ENCODE measurements at places on chromosomes 5 and 9.

GRCh38 chr9:108710424-108710823 is 145.4 kb downstream of the ACTL7B start:
- no peak for DNase-seq

DNA sequence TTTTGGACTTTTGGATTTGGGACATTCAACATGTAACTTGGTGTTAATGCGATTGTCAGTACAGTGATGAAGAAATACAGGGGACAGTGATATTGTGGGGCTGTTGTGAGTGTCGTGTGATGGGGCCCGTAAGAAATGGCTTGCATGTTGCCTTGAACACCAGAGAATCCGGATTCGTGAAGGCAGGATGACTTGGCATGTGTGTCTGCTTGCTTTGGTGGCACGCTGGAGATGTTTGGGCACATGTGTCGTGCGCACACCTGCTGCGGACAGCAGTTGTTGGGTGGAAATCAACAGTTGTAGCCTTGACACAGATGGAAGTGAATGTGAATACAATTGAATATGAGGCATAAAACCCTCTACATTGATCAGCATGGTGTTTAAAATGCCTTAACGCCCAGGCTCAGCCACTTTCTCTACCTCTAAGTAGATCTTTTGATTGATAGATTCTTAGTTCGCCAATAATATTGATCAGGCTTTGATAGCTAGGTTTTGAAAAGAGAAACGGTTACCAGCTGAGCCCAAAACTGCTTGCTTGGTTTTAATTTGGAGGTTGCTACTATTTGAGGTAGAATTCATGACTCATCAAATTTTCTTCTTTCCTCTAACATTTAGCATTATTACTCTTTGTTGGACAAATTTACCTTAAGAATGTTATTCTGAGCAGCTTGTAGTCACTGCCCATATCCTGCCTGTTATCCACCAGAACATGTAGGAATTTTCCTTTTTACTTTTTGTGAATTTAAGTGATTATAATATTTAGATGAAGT is 94.4 kb downstream of the TRIO start:
- no peak for DNase-seq

DNA sequence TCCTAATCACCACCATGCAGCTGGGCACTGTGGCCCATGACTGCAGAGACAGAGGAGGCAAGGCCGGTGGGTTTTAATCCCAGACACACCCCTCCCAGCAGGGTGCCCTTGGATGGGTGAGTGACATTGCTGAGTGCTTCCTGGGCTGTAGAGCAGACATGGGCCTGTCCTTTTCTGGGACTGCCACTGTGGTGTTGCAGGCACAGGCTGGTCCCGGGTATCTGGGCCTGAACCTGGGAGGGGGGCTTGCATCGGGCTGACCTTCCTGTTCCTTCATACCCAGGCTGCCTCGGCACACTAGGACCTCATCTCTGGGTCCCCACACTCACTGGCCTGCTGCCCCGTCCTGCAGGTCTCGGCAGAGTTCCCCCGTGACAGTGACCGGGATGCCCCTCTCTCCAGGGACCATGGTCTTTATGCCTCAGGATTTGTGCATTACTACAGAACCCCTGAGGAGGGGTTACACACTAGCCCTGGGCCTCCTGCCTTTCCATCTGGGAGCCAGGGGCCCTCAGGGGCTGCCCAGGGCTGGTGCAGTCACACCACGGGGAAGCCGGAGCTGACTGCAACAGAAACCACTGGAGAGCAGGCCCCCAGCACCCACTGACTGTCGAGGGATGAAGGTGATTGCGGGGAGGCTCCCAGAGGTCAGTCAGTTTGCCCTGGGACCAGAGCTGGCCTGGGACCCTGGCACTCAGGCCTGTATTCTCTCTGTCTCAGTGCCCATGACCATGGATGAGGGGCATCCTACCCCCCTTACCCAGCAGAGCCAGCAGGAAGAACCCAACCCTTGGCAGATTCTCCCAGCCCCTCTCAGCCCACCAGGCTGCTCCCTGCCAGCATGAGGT is 8.9 kb upstream of the SLC25A48 start:
- DNase-seq, result no peak

GRCh38 chr5:16179511-16179935 is at the start of gene MARCHF11:
TSS of gene MARCHF11 (minus strand) at chr5:16179791. CDS start at chr5:16179575, 216 bp downstream.
- DNase-seq, result no peak

DNA sequence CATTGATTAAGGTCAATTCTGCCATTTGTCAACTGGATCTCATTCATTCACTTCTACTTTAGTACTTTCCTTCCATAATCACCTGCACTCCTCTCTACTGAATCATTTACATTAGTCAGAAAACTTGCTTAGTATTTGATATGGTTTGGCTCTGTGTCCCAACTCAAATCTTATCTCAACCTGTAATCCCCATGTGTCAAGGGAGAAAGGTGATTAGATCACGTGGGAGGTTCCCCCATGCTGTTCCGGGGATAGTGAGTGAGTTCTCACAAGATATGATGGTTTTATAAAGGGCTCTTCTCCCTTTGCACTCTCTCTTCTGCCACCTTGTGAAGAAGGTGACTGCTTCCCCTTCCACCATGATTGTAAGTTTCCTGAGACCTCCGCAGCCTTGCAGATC is 23.7 kb upstream of the UGCG start:
- DNase-seq, result no peak

- no peak for DNase-seq
These were observed 186.7 kb downstream of the PARP8 start for GRCh38 chr5:50853151-50853550.

- no peak for DNase-seq
These were observed 11.6 kb upstream of the STX17 start for GRCh38 chr9:99894826-99895225.
